SW 1271 (cell line): ENCODE measurements at places on chromosomes 2 and 18.

DNA sequence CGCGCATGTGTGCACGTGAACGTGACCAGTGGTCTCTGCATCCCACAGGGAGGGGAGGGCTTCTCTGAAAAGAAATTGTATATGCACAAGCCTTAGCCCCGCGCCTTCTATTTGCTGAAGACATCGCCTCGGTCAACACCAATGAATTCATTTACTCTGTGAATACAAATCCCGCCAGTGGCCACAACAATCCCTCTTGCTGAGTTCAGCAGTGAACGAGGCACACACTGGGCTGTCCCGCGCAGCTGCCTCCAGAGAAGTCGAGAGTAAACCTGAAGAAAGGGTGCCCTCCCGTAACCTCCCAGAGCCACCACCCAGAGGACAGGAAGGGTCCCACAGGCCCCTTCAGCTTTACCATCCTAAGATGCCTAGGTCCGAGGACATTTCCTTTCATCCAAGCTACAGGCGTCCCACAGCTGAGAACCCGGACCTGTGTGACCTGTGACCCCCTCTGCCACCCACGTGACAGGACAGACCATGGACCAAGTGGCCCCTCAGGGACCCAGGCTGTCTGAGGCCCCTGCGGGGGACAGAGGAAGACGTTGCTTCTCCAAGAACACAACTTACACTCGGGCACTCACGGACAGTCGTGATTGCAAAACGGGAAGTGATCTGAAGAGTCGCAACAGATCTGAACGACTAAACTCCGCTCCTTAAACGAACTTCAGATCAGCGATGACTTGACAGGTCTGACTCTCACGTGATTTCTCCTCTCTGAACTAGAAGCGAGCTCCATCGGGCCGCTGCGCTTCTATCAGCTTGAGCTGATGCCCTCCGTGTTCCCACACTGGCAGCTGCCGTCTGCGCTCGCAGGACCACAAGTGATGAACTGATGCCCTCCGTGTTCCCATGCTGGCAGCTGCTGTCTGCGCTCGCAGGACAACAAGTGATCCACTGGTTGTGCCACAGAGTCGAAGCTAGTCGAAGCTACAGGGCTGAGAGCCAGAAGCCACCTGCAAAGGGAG lies 92.7 kb downstream of the ZNF516 start:
- no peak for DNase-seq

GRCh38 chr18:75045272-75045671 lies 163.7 kb downstream of the PTGR3 start:
- no peak for DNase-seq

DNA sequence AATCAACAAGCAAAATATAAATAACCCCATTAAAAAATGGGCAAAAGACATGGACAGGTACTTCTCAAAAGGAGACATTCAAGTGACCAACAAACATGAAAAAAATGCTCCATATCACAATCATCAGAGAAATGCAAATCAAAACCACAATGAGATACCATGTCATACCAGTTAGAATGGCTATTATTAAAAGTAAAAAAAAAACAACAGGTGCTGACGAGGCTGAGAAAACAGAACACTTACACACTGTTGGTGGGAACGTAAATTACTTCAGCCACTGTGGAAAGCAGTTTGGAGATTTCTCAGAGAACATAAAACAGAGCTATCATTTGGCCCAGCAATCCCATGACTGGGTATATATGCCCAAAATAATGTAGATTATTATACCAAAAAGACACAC lies 69.1 kb downstream of the CWC22 start:
- no peak for DNase-seq

DNA sequence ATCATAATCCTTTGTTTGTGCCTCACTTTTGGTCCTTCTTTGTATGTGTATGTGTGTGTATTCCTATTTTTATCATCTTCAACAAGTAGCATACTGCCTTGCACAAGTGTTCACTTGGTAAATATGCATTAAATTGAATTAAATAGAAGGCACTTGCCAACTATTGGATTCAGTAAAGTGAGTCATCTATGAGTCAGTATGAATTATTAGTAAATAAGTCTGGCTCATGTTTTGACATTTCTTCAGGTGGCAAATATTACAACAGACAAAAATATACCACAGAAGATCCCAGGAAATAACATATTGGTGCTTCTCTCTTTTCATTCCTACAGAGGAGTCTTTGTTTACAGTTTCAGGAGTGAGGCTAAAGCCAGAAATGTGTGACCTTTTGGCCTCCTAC lies 84.1 kb downstream of the CDK15 start:
- DNase-seq, result no peak

GRCh38 chr2:158484892-158485556 lies 28.3 kb downstream of the PKP4 start:
- no peak for DNase-seq

GRCh38 chr2:37720533-37721200 lies 49.2 kb upstream of the CDC42EP3 start:
- no peak for DNase-seq

- no peak for DNase-seq
Observed at GRCh38 chr2:183610724-183611123, 486.5 kb downstream of the NUP35 start.

GRCh38 chr2:86411396-86411795 lies 29.8 kb upstream of the KDM3A start:
- no peak for DNase-seq

GRCh38 chr2:238346544-238346943 lies 26.2 kb downstream of the TRAF3IP1 start:
- no peak for DNase-seq
